ENCODE measurements at places on chromosomes 5 and 9.

DNA sequence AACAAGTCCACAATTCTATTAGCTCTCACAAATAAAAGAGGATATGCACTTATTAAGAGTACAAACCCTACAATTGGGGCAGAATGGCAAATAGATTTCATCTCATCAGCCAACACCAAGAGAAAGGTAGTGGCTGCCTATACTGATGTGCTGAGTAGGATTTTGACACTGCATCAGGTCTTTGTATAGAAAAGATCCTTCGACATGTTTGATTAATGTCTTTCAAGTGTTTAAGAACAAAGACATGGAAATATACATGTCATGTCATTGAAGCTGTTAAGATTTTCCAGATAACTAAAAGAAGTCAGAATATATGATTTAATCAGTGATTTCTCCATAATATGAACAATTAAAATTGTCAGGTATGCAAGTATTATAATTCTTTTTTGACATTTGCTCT lies 238.7 kb upstream of the GRAMD2B start:
- DNase-seq, result no peak

GRCh38 chr5:87770601-87771121 lies 357.9 kb upstream of the CCNH start:
- no peak for DNase-seq

DNA sequence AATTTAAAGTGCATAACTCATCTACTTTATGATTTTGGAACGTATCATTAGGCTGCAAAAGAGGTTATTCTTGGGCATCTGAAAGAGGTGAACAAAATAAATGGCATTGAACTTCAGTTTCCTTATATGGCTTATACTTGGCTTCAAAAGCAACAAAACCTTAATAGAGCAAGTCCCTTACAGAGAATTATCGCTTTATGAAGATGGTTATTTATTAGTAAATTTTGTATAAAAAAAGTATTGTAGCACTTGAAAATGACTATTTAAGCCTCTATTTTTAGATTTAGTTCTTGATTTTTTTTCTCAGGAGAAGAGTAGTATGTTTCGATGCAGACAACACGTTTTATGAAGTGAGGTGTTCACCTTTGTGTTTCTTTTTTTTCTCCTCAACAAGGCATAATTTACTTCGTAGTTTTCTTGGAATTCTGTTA lies 2.0 kb downstream of the ERBIN start:
- DNase-seq, result no peak

- DNase-seq, result no peak
Observed at GRCh38 chr9:123523001-123523400, 167.0 kb downstream of the CRB2 start.

DNA sequence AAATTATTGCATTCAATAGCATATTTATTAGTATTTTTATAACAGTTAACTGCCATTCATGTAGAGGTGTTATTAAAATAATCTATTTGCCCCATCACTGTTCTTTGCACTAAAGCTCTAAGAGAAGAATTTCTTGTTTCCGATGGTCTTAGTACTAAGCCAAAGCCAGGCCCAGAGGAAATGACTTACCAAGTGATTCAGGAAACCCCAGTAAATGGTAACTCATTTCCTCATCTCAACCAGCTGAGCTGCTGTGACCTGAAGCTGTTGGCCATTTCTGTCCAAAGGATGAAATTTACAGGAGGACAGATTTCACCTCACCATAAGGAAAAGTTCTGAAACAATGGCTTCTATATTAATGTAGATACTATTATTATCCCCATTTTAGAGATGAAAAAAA lies 117.0 kb downstream of the PIK3R1 start:
- no peak for DNase-seq

- no peak for DNase-seq
Observed at GRCh38 chr5:143759396-143760130, 52.4 kb upstream of the HMHB1 start.

- DNase-seq, result no peak
Observed at GRCh38 chr9:137406876-137407589, 15.9 kb downstream of the EXD3 start.

- DNase-seq, result no peak
Observed at GRCh38 chr5:50666261-50667022, at the start of gene PARP8. Gene PARP8, plus strand, starts transcription at chr5:50666637. Its CDS starts 459 bp downstream, at chr5:50667096.

DNA sequence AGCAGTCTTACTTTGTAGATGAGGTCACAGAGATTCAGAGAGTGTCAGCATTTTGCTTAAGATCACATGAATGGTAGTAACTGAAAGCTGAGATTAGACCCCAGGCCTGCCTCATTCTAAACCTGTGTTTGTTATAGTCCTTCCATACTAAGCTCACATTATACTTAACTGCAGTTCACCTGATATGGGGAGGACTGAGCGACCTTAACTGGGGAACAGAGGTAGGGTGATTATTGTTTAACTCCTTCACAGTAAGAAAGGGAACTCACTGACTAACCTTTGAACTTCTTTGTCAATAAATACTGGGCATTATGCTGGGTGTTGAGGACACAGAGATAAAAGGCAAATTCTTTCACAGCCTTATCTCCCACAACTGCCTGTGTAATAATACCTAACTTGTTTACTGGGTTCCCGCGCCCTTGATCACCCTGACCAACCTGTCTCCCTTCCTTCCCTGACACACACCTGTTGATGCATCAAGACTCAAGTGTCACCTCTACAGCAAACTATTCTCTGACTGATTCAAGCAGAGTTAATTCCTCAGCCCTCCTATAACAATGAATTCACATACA lies 27.2 kb downstream of the DEPDC1B start:
- DNase-seq, result no peak

- no peak for DNase-seq
Observed at GRCh38 chr5:103086547-103086946, 33.4 kb downstream of the GIN1 start.

DNA sequence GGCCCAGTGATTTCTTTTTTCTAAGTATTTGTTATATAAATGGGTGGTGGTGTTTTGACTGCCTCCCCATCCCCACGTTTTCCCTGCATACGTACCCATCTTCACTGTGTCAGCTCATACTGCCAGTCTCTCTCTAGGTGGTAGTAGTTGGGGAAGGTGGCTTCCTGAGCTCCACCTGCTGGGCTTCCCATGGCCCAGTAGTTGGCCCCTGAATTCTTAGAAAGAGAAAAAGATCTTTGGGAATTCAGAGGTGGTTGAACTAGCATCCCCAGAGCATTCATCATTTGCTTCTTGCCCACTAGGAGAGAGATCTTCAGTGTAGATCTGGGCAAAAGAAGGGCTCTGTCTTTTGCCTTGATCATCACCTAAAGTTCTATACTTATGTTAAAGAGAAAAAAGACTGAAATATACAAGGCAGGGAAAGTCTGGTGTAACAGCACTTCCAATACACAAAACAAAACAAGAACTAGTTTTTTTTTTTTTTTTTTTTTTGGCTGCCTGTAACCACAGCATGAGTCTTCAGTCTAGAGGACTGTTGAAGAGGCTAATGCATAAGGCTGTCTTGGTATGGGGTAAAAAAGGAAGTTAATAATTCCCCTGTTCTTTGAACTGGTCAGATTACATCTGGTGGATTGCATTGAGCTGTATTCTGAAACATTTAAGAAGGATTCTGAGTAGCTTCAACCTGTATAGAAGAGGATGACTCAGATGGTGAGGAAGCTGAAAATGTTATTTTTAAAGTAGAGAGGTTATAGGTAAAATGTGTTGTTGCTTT lies 128.7 kb downstream of the ATG10 start:
- DNase-seq, result no peak

DNA sequence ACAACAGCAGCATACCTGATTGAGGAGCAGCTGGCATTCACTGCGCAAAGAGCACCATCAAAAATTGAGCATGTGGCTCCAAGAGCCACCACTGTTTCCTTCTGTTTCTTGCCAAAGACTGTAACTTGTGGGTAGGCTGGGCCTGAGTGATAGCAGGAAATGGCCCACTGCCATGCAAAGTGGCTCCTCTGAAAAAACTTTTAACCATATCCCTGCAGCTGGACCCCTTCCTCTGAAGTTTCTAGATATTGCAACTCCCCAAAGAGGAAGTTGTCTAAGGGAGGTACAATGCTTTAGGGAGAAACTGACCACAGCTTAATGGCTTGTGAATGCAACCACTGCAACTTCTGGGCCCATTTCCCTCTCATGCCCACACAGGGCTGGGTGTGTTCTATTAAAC lies 355.4 kb upstream of the PDE4D start:
- DNase-seq, result no peak

DNA sequence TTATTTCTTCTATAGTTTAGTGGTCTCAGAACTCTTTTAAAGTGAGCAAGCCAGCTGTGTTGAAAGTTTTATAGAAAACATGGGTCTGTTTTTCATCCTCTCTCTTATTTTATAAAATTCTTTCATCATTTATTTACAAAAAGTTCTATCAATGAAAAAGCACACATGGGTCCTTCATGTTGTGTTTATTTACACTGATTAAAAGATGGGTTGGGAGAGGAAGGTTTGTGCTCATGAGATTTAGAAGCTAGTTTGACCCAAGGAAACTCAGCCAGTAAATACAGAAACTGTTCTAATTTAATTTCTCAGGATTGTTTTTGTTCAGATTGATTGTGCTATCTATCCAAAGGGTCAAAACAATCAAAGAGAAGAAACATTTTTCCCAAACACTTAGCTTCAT lies 178.8 kb upstream of the KLF9 start:
- no peak for DNase-seq

DNA sequence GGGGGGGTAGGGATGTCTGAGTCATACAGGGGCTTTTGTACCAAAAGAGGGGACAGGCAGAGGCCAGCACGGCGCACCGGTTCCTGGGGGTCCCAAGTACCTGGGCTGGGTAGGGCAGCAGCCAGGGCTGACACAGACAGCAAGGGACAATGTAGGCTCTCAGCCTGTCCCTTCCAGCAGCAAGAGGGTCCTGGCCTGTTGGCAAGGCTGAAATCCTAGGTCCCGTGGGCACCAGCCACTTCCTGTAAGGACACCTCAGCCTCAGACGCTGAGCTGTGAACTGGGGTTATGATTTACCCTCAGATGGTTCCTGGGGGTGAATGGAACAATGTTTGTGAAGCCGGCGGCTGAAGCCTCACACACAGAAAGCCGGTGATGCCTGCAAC lies 41.3 kb downstream of the NACC2 start:
- no peak for DNase-seq

- no peak for DNase-seq
Observed at GRCh38 chr9:70574151-70574837, 159.8 kb upstream of the KLF9 start.

DNA sequence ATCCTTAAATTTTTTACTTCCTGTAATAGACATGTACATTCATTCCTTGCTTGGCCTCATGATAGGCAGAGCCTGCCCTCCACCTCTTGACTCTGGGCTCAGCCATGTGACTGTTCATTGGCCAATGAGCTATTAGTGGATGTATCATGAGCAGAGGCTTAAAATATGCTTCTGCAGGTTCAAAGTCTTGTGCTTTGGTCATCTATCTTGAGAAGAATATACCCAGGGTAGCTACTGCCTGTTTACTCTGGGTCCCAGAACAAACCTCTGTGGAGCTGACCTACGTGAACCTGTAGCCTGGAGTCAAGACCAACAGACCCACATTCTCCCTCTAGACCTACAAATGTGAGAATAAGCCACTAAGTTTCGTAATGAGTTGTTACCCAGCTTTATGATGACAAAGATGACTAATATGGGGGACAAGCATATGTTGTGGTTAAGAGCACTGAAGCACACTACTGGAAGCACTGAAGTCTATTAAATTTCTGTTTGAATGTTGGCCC lies 244.4 kb downstream of the MAST4 start:
- DNase-seq, result no peak

GRCh38 chr5:157993201-157993600 lies 134.3 kb upstream of the CLINT1 start:
- DNase-seq, result no peak

- DNase-seq, result no peak
Observed at GRCh38 chr9:2621722-2622460, at the start of gene VLDLR. Gene VLDLR, plus strand, starts transcription at chr9:2621787. Its CDS starts 403 bp downstream, at chr9:2622190.

DNA sequence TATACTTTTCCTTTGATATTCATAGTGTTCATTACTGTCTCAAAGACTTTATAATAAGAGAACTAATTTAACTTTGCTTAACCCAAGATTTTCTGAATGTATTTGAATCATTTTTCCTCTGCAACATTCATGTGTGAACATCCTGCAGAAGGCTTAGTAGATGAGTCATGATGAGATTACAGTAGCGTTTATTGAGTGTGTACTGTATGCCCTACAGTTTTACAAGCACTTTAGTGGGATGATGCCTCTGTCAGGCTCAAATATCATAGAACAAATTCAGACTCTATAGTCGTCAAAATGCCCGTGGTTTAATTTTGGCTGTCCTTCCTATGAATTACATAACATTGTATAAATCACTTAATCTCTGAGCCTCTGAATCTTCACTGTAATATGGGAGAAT lies 41.2 kb downstream of the FYB1 start:
- DNase-seq, result no peak

GRCh38 chr9:98658951-98659351 lies 49.8 kb downstream of the GABBR2 start:
- DNase-seq, result no peak

GRCh38 chr5:156178117-156178516 lies 148.8 kb upstream of the SGCD start:
- no peak for DNase-seq

DNA sequence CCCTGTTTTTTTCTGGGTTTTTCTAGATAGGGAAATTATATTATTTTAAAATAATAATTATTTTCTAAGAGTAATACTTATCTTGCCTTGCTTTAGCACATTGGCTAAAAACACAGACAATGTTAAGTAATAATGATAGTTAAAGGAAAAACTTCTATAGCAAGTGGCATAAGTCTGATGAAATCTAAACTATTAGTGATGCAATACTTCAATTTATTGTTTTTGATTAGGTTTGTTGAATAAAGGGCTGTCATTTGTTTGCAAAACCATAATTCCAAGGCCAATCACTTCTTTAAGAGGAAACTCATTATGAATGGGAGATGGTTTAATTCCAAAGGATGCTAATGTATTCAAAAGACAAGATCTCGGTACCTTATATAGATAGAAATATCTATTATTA lies 293.8 kb upstream of the FBXL7 start:
- DNase-seq, result no peak

GRCh38 chr5:101306391-101307137 lies 403.5 kb upstream of the ST8SIA4 start:
- no peak for DNase-seq

DNA sequence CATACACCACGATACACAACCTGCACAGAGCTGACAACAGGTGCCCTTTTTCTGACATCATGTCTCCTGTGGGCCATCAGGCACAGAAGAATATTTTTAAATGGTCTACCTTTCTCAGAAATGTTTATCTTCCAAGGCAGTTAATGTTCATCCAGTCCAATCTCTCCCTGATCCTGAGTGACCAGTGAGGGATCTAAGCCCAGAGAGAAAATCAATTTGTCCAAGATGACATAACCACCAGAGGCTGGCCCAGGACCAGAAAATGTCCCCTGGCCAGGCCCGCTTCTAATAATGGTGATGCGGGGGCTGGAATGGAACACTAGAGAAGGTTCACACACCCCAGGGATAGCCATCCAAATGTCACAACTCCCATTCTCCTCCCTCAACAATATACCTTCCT lies 357.9 kb upstream of the KIF2A start:
- DNase-seq, result no peak

- no peak for DNase-seq
Observed at GRCh38 chr5:150486402-150487198, 21.3 kb upstream of the NDST1 start.

Data from NCI-H187 treated with DMSO at 0.1 percent for 48 hours (cell line).